ENCODE measurements at places on chromosomes 1 and 21. TPM values are rescaled to one million over a fixed set of nuclear protein-coding genes. Genes with fewer than 3 reads are reported as not detected.
A peak's percentile ranks its signal among the peaks of the same experiment; 100 is the strongest.

GRCh38 chr1:224671076-224671475, 55.0 kb downstream of the CNIH3 start:
- peaks cover 10% of the 10 kb centered on the region for H3K27me3 ChIP-seq
- DNase-seq = no peak
- no peaks in the 10 kb centered on the region for H3K36me3 ChIP-seq
- H3K4me1 ChIP-seq = no peaks in the 10 kb centered on the region
- no peak overlapping the region for H3K4me3 ChIP-seq

DNA sequence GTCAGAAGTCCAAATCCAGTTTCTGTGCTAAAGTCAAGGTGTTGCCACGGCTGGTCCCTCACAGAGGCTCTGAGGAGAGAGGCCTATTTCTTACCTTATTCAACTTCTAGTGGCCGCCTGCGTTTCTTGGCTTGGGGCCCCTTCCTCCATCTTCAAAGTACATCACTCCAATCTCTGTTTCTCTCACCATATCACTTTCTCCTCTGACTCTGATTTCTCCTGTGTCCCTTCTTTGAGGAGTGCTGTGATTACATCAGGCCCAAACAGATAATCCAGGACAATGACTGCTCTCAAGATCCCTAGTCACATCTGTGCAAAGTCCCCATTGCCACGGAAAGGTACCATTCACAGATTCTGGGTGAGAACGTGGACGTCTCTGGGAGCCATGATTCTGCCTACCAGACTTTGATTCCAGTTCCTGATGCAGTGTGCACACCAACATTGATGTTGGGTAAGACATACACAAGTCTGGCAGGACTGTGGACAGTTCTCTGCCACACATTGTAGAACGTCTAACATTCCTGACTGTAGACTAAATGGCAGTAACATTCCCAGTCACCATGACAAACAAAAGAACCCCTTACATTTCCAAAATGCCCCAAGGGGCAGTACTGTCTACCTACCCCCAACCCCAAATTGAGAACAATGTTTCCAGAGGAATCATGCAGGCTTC, 43.0 kb upstream of the ITPKB start:
- H3K36me3 ChIP-seq = peaks cover 1% of the 10 kb centered on the region
- no peak for DNase-seq
- peaks cover 1% of the 10 kb centered on the region for H3K4me1 ChIP-seq
- H3K27me3 ChIP-seq = peaks cover 5% of the 10 kb centered on the region
- H3K27ac ChIP-seq = no peak overlapping the region

GRCh38 chr21:44402323-44403105, 49.1 kb downstream of the TRPM2 start:
- peaks cover 17% of the 10 kb centered on the region for H3K36me3 ChIP-seq
- no peak overlapping the region for H3K27ac ChIP-seq
- no peaks in the 10 kb centered on the region for H3K27me3 ChIP-seq
- H3K4me3 ChIP-seq = no peak overlapping the region
- no peaks in the 10 kb centered on the region for H3K4me1 ChIP-seq
- no peak for DNase-seq

DNA sequence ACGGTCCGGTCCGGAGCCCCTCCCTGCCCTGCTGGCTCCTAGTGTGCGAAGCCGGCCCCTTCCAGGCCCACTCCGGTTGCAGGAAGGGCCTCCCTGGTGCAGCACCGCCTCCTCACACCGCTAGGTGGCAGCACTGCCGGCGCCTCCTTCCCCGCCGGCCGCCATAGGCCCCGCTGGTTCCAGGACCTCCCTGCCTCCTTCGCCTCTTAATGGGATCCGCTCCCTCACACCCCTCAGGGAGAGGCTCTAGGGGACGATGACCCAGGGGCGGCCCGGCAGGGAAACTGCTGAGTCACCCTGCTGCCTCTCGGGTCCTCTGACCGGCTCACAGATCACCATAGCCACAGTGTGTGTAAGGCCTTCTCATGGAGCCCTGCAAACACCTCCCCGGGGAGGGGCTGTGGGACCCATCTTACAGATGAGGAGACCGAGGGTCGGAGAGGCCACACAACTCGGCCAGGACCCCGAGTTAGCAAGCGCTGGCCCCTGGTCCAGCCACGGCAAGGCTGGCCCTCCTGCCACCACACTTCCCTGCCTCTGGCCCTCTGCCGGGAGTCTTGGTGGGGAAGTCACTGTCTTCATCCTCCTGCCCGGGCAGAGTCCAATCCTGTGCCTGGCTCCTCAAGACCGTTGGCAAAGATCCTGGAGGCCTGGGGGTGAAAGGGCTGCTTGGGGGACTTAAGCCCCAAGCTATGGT, 1.6 kb upstream of the AJAP1 start:
- H3K27me3 ChIP-seq = peaks cover 21% of the 10 kb centered on the region
- no peak overlapping the region for H3K27ac ChIP-seq
- H3K36me3 ChIP-seq = no peaks in the 10 kb centered on the region
- peak; percentile 73 for DNase-seq

DNA sequence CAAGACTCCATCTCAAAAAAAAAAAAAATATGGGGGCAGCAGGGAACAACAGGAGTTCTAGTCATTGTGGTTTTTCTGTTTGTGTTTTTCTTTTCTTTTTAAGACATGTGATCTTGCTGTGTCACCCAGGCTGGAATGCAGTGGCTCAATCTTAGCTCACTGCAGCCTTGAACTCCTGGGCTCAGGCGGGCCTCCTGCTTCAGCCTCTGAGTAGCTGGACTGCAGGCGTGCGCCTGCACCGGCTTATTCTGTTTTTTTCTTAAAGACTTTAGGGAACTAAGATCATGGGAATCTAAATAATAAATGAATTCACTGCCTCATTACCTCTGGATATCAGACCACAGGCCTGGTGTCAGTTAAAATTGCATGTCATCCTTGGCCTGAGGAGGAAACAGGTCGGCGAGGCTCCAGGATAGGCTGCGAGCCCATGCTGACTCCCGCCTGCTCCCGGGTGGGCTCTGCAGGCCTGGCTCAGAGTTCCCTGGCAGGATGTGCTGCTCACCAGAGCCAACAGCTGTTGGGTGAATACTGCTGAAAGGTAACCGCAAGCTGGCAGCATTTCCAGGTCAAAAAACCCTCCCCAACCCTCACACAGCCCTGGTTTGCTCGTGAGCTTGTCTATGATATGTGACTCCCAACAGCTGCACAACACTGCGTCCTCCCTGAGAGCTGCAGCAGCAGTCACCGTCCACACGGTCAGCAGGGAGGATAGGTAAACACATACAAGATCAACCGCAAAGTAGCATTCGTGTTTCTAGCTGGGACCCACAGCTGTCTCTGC, 58.1 kb downstream of the SCCPDH start:
- no peaks in the 10 kb centered on the region for H3K27me3 ChIP-seq
- H3K27ac ChIP-seq = peak overlapping the region; percentile 66
- H3K36me3 ChIP-seq = peaks cover 3% of the 10 kb centered on the region
- peaks cover 13% of the 10 kb centered on the region for H3K4me1 ChIP-seq

GRCh38 chr1:65412256-65412983, 8.0 kb upstream of the LEPR start:
- peaks cover 11% of the 10 kb centered on the region for H3K27me3 ChIP-seq
- H3K36me3 ChIP-seq = peaks cover 3% of the 10 kb centered on the region
- peaks cover 2% of the 10 kb centered on the region for H3K4me1 ChIP-seq
- DNase-seq = no peak

- no peak for DNase-seq
- no peak overlapping the region for H3K27ac ChIP-seq
- no peaks in the 10 kb centered on the region for H3K27me3 ChIP-seq
- peaks cover 50% of the 10 kb centered on the region for H3K4me1 ChIP-seq
These were observed 7.6 kb downstream of the DR1 start for GRCh38 chr1:93353286-93353685.

GRCh38 chr1:32100359-32100758, 7.5 kb upstream of the KPNA6 start:
- peaks cover 6% of the 10 kb centered on the region for H3K4me1 ChIP-seq
- no peak overlapping the region for H3K4me3 ChIP-seq
- H3K36me3 ChIP-seq = peaks cover 23% of the 10 kb centered on the region
- DNase-seq = no peak
- no peak overlapping the region for H3K27ac ChIP-seq

GRCh38 chr1:180954005-180954800, 41.5 kb downstream of the KIAA1614 start:
- H3K36me3 ChIP-seq = peaks cover 22% of the 10 kb centered on the region
- DNase-seq = peak; percentile 70
- H3K27ac ChIP-seq = no peak overlapping the region
- peak overlapping the region; percentile 63 for H3K4me3 ChIP-seq
- no peaks in the 10 kb centered on the region for H3K27me3 ChIP-seq

DNA sequence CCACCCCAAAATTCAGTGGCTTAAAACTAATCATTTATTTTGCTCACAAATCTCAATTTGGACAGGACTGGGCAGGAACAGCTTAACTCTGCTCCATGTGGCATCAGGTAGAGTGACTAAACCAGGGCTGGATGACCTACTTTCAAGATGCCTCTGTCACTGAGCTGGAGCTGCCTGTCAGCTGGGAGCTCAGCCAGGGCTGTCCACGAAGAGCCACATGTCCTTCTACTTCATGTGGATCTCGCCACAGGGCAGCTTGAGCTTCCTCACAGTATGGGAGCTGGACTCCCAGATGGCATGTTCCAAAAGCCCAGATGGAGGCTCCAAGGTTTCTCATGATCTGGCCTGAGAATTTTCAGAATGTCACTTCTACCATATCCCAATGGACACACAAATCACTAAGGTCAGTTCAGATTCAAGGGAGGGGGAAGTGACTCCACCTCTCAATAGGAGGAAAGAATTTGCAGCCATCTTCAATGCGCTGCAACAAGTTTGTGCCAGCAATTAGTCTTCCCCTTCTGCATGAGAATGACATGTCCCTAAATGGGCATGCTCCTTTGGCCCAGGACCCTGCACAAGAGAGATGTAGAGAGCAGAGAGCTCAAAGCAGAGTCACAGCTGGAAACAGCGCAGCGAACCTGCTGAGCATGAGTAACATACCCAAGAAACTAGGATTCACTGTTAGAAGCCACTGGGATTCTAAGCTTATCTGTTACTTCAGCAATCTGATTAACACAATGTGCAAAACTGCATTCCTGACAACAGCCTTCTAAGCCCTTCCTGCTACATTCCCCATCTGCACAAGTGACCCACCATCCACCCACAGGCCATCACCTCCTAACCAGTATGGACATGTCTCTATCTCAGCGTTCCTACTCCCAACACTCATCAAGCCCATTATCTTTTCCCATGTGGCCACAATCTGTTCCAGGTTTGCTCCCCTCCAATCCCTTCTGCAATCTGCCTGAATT, 17.0 kb downstream of the HLCS start:
- H3K4me1 ChIP-seq = peaks cover 2% of the 10 kb centered on the region
- DNase-seq = no peak
- no peaks in the 10 kb centered on the region for H3K27me3 ChIP-seq
- H3K36me3 ChIP-seq = peaks cover 17% of the 10 kb centered on the region

GRCh38 chr1:43563876-43564539, 33.3 kb downstream of the PTPRF start:
- no peak for DNase-seq
- H3K27ac ChIP-seq = no peak overlapping the region
- no peaks in the 10 kb centered on the region for H3K36me3 ChIP-seq
- peaks cover 6% of the 10 kb centered on the region for H3K27me3 ChIP-seq
- no peak overlapping the region for H3K4me3 ChIP-seq

DNA sequence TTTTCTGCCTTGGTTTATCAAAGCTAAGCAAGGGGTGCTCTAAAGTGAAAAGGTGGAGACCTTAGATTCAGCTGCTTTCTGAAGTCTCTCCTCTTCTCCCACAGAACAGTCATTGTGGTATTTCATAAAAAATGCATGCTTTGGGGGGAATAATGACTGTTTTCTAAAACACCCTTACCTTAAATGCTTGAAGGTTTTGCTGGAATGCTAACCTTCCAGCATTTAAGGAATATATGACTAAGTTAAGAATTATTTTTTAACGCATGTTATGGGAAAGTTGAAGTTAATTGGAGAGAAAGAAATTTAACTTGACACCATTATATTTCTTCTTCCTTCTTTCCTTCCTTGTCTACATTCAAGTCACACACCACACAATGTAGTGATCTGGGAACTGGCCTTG, 162.5 kb downstream of the ROR1 start:
- no peak for DNase-seq
- no peak overlapping the region for H3K27ac ChIP-seq
- no peak overlapping the region for H3K4me3 ChIP-seq
- H3K27me3 ChIP-seq = no peaks in the 10 kb centered on the region
- H3K36me3 ChIP-seq = no peaks in the 10 kb centered on the region

DNA sequence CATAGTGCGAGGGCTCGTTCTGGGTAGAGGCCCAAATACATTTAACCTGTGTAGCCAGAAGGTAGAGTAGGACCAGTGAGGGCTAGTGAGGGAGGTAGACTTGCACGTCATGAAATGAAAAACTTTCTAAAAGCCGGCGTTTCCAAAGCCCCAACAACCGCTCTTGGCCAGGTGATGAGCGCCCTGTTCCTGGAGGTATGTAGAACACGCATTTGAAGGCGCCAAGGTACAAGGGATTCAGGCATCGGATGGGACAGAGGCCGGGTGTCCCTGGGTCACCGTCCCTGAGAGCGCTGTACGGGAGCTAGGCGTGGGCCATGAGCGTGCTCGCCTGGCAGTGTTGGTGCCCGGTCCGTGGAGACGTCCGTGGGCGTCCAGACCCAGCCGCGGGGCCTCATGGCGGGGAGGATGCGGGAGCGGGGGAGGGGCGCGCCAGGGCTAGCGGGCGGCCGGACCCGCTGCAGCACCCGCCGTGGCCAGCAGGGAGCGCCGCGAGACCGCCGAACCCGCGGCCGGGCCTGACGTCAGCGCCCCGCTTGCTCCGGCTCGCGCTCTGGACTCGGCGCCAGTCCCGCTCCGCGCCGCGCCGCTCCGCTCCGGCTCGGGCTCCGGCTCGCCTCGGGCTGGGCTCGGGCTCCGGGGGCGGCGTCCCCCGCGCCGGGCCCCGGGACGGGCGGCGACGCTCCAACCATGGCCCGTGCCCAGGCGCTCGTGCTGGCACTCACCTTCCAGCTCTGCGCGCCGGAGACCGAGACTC, at the start of gene PTPRU:
Gene PTPRU (plus strand): TSS at position 568 of the 757 bp plus-strand sequence. CDS start 123 bp downstream, at position 691.
- H3K36me3 ChIP-seq = peaks cover 2% of the 10 kb centered on the region
- DNase-seq = peak; percentile 95
- peak within 1 kb of the TSS; percentile 78 for H3K4me3 ChIP-seq
- H3K27me3 ChIP-seq = peaks cover 52% of the 10 kb centered on the region
- peak within 1 kb of the TSS; percentile 15 for H3K27ac ChIP-seq

DNA sequence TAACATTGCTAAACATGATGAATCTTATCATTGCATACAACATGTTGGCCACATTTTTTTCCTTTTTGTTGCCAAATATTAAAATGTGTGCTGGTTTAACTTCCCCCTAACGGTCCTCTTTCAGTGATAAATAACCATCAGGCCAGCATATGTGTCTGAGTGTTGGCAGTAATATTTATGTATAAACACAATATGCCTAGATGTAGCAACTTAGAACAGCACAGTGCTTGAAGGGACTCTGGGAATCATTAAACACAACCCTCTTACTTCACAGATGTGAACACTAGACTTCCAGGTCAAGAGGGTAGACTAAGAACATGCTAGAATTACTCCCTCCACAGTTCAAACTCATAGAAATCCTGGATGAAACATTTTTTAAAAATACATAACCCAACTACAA, 581.8 kb downstream of the PLPP3 start:
- H3K4me1 ChIP-seq = no peaks in the 10 kb centered on the region
- H3K27ac ChIP-seq = no peak overlapping the region
- H3K4me3 ChIP-seq = no peak overlapping the region
- H3K27me3 ChIP-seq = no peaks in the 10 kb centered on the region
- no peak for DNase-seq

PGLYRP4 gene
- total RNA-seq = not detected

POTED gene
- not detected for total RNA-seq

PRDM16 gene
- total RNA-seq = not detected

KLHDC8A gene
- total RNA-seq = not detected

LYST gene
- total RNA-seq = 61.2 TPM

GUCA2B gene
- total RNA-seq = not detected

CCDC27 gene
- not detected for total RNA-seq

FAM163A gene
- not detected for total RNA-seq

ITPKB gene
- 75.3 TPM for total RNA-seq
